Tongue (tissue), 3 donors: ENCODE measurements at places on chromosomes 3 and 15.

DNA sequence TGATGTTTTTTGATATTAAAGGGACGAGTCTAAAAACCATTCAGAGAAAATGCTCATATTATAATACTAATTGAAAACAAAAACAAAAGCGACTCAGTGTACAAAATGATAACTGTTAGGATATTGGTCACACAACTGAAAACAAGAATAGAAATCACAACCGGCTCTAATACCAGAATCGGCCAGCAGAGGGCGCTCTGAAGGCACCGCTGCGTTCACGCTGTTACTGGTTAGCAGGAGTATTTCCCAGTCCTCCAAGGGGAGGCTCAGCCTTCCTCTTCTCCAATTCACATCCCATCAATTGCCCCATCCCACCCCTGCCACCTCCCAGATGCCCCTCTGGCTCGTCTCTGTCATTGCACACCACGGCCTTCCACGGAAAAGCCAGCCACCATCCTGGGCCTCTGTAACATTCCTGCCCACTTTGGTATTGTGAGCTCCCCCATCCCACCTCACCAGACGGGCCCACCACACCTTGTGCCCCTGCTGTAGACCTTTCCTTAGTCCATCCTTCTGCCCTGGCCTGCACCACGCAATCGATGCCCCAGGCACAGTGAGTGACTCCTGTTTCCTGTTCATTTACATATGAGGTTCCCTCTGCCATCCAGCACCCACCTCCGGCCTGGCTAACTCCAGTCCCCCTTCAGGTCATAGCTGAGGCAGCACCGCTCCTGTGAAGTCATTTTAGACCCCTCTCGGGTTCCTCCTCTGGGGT, 8.5 kb downstream of the FAM107A start:
- peak; percentile 87 for DNase-seq

- DNase-seq = peak; percentile 32
Observed at GRCh38 chr3:117063930-117064329, 354.4 kb downstream of the TUSC7 start.

DNA sequence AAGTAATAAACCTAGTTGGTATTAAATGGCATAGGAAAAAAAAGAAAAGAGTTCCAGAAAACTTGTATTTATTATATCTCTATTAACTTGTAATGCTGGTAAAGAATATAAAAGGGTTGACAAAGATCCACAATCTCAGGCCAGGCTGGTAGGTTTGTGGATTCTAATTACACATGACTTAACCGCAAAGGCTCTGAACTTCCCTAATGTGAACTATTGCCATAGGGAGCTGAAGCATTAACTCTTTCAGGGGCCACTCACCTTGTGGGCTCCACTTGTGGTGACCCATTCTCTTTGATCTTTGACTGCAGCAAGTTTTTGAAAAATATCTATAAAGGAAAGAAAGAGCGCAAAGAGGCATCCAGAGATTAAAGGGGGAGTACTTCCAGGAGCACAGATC, 58.5 kb downstream of the NEK10 start:
- no peak for DNase-seq

DNA sequence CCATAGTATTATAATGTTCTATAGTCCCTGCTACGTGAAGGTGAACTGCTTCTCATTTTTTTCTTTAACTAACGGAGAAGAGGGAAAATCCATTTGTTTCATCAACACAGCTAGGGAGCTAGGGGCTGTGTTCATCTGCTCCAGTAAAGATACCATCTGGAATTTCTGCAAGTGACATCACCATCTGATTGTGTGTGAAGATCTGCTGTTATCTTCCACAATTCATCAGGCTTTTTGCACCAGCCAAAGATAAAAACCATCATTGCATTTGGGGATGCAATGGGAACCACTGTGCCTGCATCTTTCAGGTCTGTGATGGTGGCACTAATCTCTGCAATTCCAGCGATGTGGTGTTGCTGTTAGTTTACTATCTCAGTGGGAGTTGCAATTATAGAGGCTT, 35.5 kb upstream of the NOX5 start:
- DNase-seq = no peak

DNA sequence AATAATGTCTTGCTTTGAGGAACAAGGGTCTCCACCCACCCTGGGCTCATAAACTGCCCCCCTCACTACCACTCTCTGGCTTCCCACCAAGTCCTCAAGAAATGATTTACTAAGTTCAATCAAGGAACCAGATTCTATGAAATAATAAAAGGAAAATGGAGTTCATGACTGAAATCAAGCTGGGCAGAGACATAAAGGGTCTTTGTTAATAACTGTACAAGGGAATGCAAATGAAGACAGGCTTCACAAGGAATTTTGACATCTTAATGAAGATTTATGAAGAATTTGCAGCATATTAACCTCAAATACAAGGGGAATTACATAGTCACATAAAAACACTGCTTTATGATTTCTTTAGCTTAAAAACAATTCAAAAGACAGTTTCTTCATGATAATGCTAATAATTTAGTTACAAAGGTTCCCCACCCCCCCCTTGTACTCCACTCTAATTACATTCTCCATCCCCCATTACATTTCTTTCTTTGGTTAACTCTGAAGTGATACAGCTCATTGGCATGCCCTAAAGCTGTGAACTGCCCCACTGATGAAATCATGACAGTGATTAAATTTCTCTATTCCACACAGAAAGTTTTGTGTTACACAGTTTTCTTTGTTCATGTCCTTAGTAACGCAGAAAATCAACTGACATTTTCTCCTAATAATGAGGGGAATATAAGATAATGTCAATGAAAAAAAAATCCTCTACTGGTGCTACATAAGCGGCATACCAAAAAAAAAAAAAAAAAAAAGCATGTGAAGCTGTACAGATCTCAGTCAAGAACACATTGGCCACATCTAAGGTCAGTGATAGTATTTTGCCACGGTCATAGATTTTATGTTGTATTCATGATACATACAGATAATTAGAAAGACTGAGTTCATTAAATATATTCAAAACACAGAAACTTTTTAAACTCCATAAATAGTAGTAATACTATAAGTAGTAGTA, 54.4 kb downstream of the WWTR1 start:
- DNase-seq = no peak

- no peak for DNase-seq
Observed at GRCh38 chr3:161737171-161737570, 240.6 kb downstream of the OTOL1 start.

GRCh38 chr3:186024210-186024609, 84.7 kb downstream of the ETV5 start:
- peak; percentile 85 for DNase-seq

DNA sequence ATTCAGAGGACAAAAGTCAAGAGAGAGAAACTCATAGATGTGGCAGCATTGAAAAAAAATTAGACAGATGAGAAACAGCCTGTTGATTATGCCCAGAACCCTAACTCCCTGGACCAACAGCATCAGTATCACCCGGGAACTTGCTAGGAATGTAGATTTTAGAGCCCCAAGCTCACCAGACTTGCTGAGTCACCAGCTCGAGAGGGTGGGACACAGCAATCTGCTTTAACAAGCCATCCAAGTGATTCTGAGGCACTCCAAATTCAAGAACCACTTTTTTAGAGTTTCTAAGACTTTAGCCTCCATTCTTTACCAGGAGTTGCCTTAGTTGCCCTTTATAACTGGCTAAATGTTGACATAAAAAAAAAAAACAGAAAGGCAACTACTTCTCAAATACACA, 70.9 kb downstream of the CGGBP1 start:
- no peak for DNase-seq

GRCh38 chr15:79003301-79003700, 58.5 kb upstream of the CTSH start:
- no peak for DNase-seq
